ENCODE measurements at places on chromosomes 16 and 17.

DNA sequence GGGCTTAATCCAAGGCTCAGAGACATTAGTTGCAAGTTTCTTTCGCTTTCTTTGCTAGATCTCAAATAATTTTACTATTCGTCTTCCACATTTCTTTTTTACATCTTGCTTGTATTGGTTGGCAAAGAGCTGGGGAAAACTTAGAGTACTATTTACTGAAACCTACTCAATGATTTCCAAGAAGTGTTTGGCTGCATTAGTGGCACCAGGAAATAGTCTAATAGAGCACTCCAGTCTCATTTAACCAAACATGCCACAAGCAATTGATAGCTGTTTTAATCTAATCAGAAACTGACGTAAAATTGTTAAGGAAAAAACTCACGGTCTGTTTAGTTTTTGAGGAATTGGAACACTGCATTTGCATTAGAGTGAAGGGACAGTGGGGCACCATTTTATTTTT is 29.0 kb downstream of the NUP93 start:
- no peak for DNase-seq

GRCh38 chr16:1990351-1991134 is 773 bp downstream of the SYNGR3 start:
- no peak for DNase-seq

DNA sequence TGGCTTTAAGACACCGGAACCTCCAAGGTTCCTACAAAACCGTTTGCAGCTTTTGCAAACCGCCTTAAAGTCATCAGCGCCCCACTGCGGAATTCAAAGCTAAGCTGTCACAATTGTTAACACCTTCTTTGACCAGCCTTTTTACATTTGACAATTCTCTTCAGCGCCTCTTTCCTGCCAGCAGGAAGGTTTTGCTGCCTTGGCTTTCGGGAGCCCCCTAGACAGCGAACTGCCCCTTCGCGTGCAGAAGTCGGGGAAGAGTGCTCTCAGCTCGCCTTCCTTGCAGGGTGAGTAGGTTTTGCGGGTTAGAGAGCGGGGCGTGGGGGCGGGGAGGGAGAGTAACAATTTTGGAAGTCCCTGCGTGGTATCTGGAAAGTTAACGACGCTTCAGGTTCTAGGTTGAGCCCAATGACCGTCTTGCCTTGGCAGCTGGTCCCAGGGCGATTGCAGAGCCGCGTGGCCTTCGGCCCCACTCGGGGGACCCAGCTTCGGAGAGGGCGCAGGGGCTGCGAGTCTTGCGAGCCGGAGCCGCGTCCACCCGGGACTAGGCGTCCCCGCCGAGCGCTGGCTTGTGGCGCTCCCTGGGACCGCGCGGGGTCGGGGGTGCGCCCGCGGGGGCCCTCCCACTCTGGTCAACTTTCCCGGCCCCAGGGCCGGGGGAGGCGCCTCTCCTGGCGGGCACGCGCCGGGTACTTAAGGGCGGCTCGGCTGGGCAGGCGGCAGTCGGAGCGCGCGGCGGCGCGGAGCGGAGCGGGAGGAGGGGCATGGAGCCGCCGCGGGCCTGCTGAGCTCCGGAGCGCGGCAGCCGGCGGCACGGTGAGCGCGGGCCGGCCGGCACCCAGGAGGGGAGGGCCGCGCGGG is at the start of gene HAS3:
Gene HAS3, plus strand, starts transcription at position 153 of the 861 bp plus-strand sequence. CDS start 3,743 bp downstream, outside the sequence.
- DNase-seq = peak; percentile 80

DNA sequence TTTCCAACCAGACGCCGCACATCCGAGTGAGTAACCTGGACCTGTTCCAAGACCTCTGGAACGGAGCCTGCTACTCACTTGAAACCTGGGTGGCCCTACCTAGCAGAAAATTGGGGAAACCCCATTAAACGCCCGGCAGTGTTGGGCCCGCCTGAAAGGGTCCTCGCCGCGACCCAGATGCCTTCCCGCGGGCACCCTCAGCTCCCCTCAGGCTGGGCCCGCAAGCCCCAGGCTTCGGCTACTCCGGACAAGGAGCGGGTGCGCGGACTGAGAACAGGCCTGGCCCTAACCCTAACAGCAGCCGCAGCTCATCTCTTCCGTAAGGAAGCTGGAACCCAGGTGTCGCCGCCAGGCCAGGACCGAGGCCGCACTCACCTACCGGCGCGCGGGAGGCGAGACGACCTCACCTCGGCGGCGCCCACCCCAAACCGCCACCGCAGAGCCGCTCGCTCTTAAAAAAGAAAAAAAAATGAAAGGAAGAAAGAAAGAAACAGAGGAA is 344 bp downstream of the PSME3IP1 start:
- peak; percentile 20 for DNase-seq
